NCI-H2227 treated with DMSO at 0.1 percent for 48 hours (cell line): ENCODE measurements at places on chromosomes 6 and 20.

- DNase-seq, result no peak
Measured at GRCh38 chr6:144098993-144099392, 3.6 kb upstream of the SF3B5 start.

DNA sequence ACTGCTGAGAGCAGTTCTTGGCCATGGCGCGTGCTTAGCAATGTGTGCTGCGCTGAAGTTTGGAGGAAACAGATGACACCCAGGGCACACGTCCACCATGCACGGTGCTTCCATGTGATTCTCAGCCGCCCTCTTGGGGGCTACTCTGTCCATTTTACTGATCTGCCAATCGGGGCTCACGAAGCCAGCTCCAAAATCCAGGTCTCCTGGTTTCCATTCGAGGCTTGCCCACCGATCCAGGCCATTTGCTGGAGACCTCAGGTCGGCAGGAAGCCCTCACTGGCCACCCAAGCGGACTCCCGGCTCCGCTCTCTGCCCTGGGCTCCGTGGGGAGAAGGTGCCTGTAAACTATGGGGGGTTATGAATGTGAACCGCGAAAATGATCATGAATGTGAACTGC lies 11.7 kb upstream of the FRMD1 start:
- DNase-seq, result no peak

DNA sequence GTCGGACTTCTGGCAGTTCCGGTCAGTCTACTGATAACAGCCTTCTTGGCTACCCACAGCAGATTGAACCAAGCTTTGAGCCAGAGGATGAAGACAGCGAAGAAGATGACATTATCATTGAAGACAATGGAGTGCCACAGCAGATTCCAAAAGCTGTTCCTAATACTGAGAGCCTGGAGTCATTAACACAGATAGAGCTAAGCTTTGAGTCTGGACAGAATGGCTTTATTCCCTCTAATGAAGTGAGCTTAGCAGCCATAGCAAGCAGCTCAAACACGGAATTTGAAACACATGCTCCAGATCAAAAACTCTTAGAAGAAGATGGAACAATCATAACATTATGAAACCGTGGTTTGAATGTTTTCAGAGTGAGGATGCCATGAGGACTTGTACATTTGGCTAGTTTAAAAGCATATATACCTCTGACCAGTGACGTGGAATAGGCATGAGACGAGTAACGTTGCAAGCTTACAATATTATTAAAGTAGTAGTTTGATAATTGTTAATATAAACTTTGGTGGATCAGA lies 18.8 kb downstream of the PARD6B start:
- DNase-seq, result no peak

DNA sequence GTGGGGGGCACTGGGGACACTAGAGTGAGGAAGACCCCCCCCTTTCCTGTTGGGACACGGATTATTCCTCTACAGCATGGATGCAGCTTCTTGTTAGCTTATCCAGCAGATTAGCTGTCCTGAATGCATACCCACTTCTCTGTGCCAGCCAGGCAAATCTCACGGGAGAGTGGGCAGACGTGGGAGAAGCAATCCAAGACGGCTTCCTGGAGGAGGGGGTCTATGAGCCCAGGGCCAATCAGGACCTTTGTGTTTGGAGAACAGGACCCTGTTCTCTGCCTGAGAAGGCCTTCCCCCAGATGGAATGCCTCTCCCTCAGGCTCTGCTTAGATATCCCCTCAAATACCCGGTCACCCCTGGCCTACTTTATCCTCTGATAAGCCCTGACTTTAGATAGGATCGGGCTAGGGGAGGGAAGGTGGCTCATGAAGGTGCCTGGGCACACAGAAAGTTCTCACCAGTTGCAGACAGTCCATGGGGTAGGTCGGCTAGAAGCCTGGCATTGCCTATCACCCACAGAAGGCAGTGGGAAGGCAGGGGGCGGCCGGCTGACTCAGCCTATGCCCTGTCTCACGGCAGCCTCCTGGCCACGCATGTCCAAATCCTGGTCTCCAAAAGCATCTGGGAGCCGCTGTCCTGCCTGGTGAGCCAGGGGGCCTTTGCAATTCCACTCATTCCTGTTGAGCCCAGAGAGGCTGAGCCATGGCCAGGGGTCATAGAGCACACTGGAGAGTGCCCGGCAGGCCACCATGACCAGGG lies 34.7 kb downstream of the SUN5 start:
- DNase-seq, result no peak

DNA sequence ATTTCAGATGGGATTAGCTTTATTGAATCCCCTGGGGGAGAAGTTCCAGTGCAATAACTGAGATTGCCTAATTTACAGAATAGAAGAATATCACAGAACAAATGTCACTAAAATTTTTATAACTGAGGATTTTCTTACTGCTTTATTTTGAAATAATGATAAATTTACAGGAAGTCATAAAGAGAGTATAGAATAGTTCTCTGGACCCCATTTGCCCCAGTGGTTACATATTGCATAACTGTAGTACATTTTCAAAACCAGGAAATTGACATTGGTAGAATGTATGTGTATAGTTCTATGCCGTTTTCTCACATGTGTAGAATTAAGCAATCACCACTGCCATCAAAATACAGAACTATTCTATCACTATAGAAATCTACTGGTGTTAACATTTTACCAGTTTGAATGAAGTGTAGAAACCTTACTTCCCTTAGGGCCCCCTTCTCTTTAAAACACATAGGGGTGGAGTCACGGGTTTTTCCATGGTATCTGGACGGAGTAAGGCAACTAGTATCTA lies 18.3 kb downstream of the KIF6 start:
- DNase-seq, result no peak

- no peak for DNase-seq
Measured at GRCh38 chr20:18058661-18059467, 1.1 kb upstream of the OVOL2 start.

DNA sequence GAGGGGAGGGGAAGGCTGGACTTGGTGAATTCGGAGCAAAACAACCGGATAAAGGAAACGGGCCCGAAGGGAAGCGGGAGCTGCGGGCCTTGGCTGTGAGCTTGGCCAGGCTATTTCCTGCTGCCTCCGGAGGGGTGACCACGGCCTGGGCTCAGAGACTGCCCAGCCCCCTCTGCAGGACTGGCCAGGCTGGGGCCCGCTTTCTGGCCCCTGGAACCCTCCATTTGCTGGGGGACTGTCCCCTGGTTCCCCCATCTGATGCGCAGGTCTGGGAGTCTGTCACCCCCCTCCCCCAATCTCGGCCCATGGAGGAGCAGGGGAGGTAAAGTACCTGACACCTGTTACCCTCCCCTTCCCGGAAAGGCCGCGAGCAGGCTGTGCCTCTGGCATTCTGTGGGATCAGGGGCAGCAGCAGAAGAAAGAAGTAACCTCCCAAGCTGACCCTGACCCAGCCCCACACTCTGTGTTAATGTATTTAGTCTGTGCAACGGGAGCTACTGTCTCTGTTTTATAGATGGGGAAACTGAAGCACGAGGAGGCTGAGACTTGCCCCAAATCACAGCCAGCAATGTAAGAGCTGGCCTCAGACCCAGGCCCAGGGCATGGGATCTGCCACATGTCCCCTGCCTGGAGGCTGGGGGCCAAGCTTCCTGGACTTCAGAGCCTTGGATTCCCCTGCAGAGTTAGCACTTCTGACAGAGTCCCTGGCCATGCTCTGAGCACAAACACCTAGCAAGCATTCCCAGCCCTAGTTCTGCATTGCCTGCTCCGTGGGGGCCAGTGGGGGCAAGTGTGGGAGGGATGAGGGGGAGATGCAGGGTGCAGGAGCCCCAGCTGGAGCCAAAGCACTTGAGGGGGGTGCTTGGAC lies 3.5 kb downstream of the C20orf204 start:
- no peak for DNase-seq

DNA sequence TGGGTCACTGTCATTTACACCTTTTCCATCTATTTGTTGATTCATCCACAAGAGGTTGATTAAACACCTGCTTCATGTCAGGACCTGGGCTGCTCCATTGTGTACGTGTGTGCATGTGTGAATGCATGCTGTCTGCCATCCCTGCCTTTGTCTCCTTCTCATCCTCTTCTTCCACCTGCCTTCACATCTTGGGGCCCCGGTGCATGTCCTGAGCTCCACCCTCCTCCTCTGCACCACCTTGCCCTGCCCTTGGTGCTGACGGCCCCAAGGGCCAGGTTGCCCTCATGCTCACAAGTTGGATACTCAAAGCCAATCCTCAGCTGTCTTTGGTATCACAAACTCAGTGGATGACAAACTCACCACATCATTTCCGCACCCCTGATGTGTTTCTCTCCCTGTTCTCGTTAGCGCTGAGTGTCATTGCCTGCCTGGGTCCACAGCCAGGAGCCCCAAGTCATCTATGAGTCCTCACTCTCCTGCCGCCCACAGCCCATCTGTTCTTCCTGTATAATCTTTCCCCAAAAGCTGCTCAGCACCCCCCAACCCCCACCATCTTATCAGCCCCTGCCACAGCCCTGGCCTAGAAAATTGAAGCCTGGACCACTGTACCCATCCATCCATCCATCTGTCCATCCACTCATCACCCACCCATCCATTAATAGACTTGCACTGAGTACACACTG lies 85.0 kb downstream of the SRC start:
- DNase-seq, result no peak

- no peak for DNase-seq
Measured at GRCh38 chr6:139407718-139408222, 33.3 kb upstream of the CITED2 start.

- no peak for DNase-seq
Measured at GRCh38 chr20:35618263-35619131, 2.9 kb downstream of the SPAG4 start.

GRCh38 chr6:41548098-41548840 lies 2.1 kb downstream of the FOXP4 start:
- DNase-seq, result no peak

GRCh38 chr6:144087789-144088426 lies 7.5 kb downstream of the SF3B5 start:
- DNase-seq, result peak; percentile 32

DNA sequence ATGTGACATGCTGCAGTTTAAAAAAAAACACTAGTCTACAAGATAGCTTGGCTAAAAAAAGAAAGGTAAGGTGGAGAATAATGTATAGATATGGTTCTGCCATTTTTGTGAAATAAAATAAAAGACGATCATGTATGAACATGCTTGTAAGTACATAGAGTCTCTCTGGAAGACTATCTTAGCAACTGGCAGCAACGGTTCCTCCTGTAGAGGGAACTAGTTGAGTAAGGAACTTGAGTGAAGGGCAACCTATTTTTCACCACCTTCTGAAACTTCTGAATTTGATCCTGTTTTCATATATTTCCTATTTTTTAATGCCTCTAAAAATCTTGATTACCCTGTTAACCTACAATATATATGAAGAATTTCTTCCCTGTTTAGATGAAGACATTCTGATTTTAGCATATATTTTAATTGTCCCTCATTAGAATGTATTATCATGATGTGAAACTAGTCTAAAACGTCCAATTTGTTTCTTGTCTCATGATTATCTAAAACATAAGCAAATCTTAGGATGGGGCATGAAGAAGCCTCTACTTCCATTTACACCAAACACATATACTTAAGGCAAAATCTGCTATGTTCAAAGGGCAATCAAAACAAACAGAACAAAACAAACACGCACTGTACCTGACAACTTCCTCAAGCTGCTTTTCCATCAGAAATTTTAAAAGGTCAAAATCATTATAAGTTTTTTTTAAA lies 202.5 kb downstream of the ISM1 start:
- no peak for DNase-seq

DNA sequence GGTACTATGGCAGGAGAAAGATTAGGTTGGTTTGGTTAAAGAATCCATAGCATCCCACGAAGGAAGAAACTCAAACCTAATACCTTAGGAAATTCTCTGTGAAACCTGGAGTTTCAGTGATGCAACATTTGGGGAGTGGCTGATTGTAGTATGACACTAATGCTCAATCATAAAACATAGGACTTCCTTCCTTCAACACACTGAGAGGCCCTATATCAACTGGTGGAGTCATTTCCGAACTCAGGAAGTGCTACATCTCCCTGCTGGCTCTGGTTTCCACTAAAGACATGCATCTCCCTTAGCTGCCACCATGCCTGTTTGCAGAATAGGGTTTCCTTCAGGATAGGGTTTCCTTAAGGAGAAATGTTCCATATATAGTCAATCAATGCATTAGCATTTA lies 5.2 kb upstream of the MANEA start:
- DNase-seq, result no peak

DNA sequence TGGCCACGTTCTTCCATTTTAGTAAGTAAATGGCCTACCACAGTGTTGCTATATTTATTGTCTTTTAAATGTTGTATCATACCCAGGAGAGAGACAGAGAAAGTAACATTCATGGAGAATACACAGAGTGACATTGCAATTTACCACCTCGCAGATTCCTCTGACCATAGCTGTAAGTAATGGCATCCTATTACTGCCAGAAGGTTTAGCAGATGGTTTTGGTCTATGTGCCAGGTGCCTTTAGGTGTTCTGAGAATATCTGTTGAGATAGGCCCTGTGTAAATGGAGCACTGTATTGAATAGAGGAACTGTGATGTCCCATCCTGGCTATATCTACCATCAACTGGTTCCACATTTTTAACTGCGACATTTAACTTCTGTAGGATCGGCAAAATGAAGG lies 559.6 kb downstream of the KIF16B start:
- DNase-seq, result no peak

DNA sequence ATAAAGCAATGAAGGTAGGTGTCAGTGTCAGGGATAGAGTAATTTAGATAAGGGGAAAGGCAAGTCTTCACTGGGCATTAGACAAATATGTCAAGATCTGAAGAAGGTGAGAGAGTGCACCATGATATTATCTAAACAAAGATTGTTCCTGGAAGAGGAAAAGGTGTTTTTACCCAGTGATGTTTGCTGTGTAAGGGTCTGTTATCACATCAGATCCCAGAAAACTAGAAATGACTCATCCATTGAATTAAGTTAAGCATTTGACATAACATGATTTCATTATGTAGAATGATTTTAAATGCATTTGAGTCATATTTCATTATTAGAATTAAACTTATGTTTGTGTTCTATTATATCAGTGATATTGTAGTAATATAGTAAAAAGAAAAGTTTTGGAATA lies 1279.5 kb upstream of the CITED2 start:
- DNase-seq, result no peak

DNA sequence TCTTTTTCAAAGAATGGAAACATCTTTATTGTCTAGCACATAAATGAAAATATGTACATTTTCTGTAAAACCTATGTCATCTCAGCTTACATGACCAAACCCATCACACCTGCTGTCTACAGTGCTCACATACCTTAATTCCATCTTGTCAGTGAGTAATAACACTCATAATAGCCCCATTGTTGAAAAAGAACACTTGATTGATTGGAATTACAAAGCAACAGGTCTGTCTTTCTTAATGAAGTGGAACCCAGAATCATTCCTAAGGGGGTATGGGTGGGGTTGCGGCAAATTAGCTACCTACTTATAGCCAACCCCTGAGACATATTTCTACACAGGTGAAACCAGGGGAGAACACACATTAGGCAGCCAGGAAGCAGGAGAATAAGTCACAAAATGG lies 20.2 kb downstream of the ADGRF4 start:
- DNase-seq, result no peak

- DNase-seq, result peak; percentile 2
Measured at GRCh38 chr6:20438462-20439070, 36.9 kb downstream of the E2F3 start.

DNA sequence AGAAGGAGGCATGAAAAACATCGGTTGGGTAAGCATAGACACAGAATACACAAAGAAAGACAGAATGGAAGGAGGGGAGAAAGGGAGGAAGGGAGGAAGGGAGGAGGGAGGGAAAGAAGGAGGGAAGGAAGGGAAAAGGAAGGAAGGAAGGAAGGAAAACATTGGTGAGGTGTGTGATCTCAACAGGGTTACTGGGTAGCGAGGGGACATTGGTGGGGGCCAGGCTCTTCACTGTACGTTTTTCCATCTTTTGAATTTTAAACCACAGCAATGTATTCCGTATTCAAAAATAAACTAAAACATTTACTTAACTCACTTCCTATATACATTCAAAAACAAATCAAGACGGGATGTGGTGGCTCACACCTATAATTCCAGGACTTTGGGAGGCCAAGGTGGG lies 20.7 kb upstream of the BPIFA2 start:
- DNase-seq, result no peak
